Nasal cavity respiratory epithelium epithelial cell of viscerocranial mucosa (primary cell): ENCODE measurements at places on chromosomes 3 and 15. TPM values are rescaled to one million over a fixed set of nuclear protein-coding genes. Genes with fewer than 3 reads are reported as not detected.

The CHP1 gene
- total RNA-seq, result 90.2 and 90.8 TPM in 2 replicates

The RPL32 gene
- total RNA-seq, result 1,107 and 1,987 TPM in 2 replicates

The SLC2A2 gene
- total RNA-seq, result not detected in 2 replicates

The PRR20G gene
- total RNA-seq, result not detected in 2 replicates

The SLC9A9 gene
- 1.0 and 8.9 TPM in 2 replicates for total RNA-seq

The RLBP1 gene
- total RNA-seq, result 0.28 TPM in 1 of 2 replicates, not detected in the other

The H1-8 gene
- total RNA-seq, result not detected in 2 replicates

The ACOX2 gene
- total RNA-seq, result under 0.01 and 0.21 TPM in 2 replicates

The ATP13A5 gene
- total RNA-seq, result 0.07 TPM in 1 of 2 replicates, not detected in the other

The PROK2 gene
- not detected in 2 replicates for total RNA-seq

The RASGRF1 gene
- 0.78 TPM in 1 of 2 replicates, not detected in the other for total RNA-seq

The LYZL4 gene
- total RNA-seq, result not detected in 2 replicates

The SLC6A1 gene
- not detected in 2 replicates for total RNA-seq
